Erythroblast (primary cell): ENCODE measurements at places on chromosomes 5 and 9.
A peak's percentile ranks its signal among the peaks of the same experiment; 100 is the strongest.

GRCh38 chr5:35668794-35669193, 51.1 kb downstream of the SPEF2 start:
- no peak for DNase-seq

- DNase-seq: no peak
Observed at GRCh38 chr9:109910671-109911518, 130.9 kb downstream of the PALM2AKAP2 start.

- no peak for DNase-seq
Observed at GRCh38 chr9:1580215-1580614, 434.9 kb upstream of the SMARCA2 start.

GRCh38 chr9:37953775-37954437, 50.0 kb upstream of the SLC25A51 start:
- peak; percentile 26 for DNase-seq

GRCh38 chr5:87121304-87122150, 146.2 kb upstream of the RASA1 start:
- no peak for DNase-seq

GRCh38 chr9:134885001-134885678, 4.5 kb downstream of the FCN2 start:
- no peak for DNase-seq

- DNase-seq: peak; percentile 23
Observed at GRCh38 chr9:125119643-125120286, 23.6 kb downstream of the SCAI start.

- DNase-seq: no peak
Observed at GRCh38 chr9:134717924-134718645, 76.5 kb downstream of the COL5A1 start.

GRCh38 chr9:32069169-32069813, 315.2 kb upstream of the ACO1 start:
- DNase-seq: peak; percentile 2

- no peak for DNase-seq
Observed at GRCh38 chr5:154367101-154367500, 78.7 kb upstream of the SAP30L start.

DNA sequence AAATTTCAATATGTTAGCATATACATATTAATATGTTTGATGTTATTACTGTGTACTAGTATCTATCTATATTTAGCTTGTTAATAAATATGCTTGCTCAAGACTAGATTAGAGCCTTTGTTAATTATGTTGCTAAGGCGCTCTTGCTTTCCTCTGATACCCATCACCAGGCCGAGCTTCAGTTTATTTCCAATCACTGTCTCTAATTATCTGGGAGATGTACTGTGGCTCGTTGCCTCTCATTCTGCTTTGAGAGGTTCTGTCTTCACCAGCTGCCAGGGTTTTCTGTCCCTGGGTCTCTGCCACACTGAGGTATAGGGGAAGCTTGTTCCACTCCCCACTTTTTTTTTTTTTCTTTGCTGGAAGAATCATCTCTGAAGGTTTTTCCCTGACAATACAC, 21.0 kb upstream of the TAF11L2 start:
- DNase-seq: no peak

GRCh38 chr5:134878403-134878802, 4.2 kb downstream of the TXNDC15 start:
- DNase-seq: peak; percentile 29

DNA sequence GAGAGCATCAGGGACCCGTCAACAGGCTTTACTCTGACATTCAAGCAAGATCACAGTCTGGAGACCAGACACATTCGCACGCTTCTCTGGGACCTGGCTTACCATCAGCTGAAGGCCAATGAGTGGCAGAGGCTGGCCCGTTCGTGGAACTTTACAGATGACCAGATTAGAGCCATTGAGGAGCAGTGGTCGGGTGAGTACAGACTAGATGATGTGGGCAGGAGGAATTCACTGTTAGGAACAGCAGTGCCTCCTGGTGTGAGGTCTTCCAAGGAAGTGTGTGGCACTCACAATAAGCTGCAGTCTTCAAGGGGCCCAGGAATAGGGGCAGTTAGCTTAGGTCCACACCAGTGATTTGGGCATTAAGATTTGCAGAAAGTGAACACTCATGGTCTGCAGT, 50.4 kb downstream of the POC5 start:
- no peak for DNase-seq

DNA sequence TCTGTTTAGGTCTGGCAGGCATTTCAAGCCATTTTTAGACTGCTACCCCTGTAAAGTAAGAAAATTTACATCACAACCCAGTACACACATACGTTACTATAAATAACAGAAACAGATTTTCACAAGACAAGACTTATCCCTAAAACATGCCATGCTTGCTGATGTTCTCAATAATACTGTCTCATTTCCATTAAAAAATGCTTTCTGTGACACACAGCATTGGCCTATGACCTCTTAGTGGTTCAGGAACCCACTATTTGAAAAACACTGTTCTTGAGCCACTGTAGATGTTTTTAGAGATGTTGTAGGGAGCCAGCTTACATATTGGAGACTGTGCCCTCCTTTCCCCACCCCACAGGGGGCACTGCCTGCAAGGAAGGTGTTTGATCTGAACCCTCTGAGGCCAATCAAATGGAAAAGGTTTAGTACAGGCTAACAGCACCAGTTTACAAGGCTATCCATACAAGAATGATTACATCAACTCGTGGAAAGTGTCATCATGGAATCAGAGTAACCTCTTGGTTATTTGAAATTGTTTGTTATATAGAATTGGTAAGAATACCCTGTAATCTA, 30.8 kb downstream of the ZSWIM6 start:
- DNase-seq: peak; percentile 10

DNA sequence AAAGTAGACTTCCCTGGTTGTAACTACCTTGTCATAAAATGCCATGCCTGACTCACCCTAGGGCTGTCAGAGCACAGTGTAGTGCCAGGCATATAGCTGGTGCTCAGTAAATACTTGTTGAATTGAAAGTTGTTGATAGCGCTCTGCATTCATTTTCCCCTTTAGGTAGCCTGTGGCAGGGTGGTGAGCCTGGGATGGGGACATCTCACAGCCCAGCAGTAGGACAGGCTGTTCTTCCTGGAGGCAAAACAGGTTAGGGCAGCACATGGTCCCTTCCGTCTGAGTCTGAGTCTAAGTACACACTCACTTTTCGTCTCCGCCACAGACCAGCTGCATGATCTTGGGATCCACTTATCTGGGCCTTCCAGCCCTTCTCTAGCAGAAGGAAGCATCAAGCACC, 401.9 kb downstream of the ZSWIM6 start:
- no peak for DNase-seq

DNA sequence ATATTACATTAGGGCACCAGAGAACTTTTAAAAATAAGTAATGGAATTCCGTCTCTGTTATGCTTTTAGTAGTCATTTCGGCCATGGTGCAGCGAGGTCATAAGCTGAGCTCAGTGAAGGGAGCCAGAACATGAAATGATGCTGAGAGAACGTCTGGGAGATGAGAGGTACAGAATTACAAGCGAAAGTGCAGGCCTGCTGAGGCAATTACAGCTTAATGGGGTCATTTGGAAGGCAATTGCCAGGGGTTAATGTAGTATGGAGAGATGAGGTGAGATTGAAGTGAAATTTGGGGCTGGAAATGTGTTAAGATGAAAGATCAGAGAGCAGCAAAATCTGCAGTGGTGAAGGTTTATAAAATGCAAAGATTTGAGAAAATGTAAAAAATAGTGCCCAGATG, 96.5 kb downstream of the PBX3 start:
- no peak for DNase-seq

GRCh38 chr9:36132086-36132485, 4.4 kb upstream of the GLIPR2 start:
- no peak for DNase-seq

DNA sequence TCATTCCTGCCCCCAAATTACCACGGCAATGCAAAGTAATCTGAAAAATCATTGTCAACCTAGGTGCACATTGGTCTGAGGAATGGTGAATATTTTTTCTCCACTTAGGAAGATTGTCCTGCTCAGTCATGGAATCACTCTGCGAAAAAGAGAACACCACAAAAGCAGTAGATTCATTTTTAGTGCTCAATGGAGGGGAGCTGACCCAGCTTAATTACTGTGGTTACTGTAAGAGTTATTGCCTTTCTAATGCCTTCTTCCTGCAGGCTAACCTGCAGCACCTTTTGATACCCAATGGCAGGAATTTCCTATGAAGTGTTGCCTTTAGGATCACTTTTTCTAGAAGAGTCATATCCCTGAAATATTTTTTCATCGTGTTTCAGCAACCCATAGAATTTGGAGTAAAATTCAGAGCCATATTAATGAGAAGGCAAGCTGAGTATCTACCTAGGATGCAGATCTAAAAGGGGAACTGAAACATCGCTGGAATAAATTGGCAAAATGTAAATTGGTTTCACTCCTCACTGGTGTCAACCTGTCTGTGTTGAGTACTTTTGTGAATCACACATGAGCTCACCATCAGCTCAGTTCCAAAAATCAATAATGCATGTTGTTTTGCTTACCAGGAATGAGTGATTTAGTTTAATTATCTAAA, 464.5 kb downstream of the CSNK1G3 start:
- DNase-seq: no peak

GRCh38 chr9:78994471-78994870, 577.3 kb upstream of the TLE4 start:
- no peak for DNase-seq

DNA sequence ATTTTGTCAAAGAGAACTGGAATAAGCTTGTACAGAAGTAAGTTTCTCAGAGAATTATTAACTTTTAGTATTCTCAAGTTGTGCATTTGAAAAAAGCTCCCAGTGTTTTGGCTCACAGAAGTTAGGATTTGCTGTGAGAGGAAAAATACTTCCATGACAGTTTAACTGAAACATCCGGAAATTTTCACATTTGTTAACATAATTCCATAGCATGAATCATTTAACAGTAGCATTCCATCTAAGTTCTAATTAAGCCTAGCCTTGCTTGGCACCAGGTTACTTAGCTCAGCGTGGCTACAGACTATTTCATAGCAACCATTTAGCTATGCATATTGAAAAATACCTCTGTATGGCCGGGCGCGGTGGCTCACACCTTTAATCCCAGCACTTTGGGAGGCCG, 90.8 kb downstream of the LNPEP start:
- DNase-seq: no peak

DNA sequence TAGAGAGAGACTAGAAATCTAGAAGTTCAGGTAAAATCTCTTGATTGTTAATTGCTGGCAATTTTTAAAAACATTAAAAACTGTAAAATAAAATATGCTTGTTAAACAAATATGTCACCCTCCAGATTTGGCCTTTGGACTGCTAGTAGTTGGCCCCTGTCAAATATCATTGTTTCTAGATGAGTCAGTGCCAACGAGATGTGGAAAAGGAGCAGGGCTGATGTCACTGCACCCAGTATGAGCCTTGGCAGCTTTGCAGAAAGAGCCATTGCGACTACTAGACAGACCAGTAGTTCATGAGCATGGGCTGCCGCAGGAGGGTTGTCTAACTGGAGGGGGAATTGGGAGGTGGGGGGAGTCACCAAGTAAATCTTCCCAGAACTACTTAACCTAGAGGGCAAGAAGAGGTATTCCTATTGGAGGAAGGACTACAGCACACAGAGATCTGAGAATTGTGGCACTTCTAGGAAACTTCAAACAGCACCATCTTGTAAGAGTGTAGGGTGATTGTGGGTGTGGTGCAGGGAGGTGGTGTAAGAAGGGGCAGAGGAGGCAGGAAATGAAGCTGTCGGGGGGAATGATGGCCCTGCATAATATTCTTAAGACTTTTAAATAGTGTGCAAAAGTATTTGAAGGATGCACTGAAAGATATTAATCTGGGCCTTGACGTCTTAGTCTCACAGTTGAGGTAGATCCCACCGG, 7.1 kb upstream of the DOCK2 start:
- no peak for DNase-seq

DNA sequence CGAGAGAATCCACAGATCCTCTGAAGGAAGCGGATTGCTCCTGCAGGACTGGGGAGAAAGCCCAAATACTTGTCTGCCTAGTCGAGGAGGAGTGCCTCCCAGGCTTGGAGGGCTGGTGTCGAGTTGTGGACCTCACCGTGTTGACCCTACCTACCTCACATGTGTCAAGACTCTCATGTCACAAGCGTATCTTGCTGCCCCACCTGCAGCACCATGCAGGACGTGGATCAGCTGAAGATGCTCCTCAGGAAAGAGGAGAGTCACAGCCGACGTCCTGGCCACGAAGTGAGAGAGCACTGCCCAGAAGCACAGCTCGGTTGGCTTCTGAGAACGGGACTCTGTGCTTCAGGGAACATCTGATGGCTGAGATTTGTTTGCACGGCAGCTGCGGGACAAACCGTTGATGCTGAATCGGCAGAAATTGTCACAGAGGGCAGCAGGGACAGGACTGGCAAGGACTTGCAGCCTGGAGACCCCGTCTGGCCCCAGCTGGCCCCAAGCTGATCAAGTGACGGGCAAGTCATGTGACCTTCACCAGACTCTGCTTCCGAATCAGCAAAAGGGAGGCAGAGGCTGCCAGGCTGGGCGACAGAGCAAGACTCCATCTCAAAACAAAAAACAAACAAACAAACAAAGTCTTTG, 119.1 kb upstream of the ITGA1 start:
- no peak for DNase-seq

DNA sequence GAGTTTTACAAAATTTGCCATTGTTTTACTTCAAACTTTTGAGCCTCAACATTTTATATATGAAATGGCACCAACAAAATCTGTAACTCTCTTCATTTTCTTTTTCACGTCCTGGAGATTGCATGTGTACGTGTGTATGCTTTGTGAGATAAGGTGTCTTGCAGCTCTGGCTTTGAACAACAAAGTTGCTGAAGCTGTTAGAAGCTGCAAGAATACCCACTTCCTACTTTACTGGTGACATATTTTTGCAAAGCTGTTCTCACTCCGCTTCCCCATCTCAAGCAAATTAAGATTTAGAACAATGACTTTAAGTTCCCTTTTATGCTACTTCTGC, 41.8 kb downstream of the FYB1 start:
- peak; percentile 32 for DNase-seq

DNA sequence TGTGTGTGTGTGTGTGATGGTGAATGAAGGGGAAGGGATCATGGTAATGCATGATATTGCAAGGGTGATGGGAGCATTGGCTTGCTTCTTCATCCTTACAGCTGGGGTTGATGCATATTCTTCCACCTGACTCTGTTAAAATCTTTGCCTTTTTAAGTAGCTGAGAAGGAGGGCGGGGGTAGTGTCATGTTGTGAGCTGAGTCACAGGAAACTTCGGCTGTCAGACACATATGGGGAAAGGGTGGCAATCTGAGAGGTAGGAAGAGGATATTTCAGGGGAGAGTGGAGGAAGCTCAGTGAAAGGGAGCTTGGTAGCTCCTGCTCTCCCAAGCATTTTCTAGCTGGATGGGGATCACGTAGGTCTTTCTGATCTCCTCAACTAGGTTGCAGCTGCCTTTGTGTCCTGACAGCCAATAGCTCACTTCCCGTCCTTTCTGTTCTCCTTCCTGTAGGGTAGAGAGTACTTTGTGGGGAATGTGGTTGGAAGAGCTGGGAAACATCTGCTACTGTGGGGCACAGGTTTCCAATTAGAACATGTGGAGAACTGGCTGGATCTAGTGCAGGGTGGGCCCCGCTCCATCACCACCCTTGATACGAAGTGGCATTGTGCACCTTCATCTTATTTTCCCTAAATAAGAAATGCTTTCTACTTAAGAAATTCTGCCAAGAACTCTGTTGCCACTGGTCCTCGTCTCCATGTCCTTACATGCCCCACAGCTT, 18.1 kb upstream of the CLK4 start:
- no peak for DNase-seq
